Stimulated activated CD4-positive, alpha-beta T cell treated with anti-CD3 and anti-CD28 coated beads, Interleukin-1b, Interleukin-23, amount 100 ng/mL, for 1 hour (primary cell): ENCODE measurements at places on chromosomes 6 and 20.

GRCh38 chr6:24054388-24054787 lies 71.6 kb upstream of the NRSN1 start:
- DNase-seq = no peak

DNA sequence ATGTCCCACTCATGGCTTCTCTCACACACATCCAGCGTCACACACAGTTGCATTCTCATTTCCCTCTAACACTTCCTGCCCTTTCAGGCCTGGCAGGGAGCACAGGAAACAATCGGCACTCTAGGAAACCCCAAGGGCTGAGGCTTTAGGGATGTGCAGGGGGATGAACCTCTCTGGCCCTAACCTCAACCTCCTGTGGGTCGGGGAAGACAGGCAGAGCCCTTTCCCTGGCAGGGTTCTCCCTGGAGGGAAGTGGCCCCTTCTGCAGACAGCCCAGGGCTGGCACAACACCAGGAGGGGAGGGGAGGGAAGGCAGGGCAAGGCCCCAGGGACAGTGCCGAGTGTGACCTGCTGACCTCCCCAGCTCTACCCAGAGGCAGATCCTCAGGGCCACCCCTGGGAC lies 2.7 kb downstream of the TEAD3 start:
- DNase-seq = no peak

- DNase-seq = no peak
Measured at GRCh38 chr20:3753098-3753497, 14.5 kb downstream of the ADISSP start.

DNA sequence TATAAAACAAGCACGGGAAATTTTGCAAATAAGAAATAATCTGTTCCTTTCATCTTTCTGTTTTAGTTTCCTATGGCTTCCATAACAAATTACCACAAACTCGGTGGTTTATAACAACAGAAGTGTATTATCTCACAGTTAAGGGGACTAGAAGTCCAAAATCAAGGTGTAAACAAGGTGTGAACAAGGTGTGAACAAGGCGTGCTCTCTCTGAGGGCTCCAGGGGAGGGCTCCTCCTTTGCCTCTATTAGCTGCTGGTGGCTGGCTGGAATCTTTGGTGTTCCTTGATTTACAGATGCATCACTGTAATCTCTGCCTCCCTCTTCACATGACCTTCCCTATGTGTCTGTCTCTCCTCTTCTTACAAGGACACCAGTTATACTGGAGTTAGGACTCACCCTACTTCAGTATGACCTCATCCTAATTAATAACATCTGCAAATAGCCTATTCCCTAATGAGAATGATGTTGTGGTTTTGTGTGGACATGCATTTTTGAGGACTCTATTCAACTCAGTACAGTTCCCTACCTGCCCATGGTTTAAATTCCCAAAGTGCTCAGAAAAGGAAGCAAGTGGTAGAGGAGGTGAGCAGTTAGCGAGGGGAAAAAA lies 17.5 kb upstream of the BMP5 start:
- DNase-seq = no peak

DNA sequence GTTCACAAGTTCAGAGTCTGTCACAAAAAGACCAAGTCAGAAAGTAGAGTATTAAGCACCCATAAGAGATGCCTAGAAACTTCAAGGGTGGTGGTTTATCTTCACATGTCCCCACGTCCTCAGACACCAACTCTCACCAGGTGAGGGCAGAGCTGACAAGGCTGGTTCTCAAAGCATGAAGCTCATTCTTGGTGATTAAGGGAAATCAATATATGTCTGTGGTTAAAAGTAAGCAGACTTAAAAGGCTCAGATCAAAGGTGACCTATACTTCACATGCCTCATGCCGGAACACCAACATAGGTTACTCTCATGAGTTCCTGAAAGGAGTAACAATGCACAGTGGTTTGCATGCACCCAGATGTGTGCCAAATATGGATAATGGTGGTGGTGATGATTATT lies 27.0 kb downstream of the IL17A start:
- DNase-seq = no peak

DNA sequence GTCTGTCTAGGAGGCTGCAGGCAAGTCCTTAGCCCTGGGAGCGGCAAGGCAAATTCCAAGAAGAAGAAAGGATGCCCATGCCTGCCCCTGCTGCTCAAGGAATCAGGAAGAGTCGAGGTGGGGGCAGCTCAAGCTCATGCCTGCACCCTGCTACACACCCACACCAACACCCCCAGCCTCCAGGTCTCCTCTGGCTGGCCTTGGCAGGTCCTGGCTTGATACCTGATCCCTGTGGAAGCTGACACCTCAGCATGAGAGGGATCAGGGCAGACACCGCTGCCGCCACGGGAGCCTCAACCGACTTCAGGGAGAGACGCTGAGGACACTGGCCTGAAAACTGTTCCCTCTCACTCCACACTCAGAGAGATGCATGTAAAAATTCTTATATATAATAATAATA lies 35.5 kb upstream of the MAFB start:
- DNase-seq = no peak

- no peak for DNase-seq
Measured at GRCh38 chr20:38181207-38181801, 16.2 kb upstream of the TGM2 start.

- no peak for DNase-seq
Measured at GRCh38 chr6:4814212-4814611, 38.0 kb downstream of the CDYL start.

DNA sequence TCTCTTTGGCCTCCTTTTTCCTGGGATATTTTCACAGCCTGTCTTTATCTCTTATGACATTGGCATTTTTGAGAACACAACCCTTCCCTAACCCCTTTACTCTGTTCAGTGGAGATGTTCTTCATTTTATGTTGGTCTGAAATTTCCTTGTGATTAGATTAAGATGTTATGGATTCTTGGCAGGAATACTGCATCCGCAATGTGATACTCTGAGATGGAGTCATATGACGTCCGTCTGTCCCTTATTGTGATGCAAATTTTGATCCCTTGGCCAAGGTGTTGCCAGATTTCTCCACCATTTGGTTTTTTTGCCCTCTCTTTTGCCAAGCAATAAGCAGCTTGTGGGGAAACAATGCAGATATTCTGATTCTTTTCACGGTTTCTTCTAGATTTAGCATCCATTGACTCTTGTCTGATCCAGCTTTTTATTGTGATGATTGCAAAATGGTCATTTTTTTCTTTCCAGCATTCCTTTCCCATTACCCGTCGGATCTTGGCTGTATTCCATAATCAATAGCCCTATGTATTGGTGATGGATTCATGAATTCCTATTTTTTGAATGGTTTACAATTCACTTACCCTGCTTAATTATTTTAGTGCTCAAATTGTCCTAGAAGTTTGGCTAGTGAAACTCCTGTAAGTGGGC lies 85.1 kb downstream of the NCOA3 start:
- no peak for DNase-seq

DNA sequence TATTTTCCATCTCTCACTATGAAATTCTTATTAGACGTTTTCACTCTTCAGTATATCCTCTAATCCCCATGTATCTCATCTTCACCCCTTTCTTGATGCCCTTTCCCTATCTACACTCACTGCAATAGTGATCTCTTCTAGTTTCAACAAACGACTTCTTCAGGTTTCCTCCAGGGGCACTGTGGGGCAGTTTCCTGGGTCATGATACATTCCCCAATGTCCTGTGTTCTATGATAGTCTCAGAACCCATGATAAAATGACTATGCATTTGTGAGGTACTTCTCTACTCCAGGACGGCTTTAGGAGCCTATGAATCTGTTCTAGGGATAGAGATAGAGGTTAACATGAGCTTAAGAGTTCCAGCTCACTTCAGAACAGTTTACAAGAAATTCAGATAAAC lies 183.3 kb downstream of the FOXC1 start:
- DNase-seq = no peak

- DNase-seq = no peak
Measured at GRCh38 chr6:82995066-82995465, 70.6 kb downstream of the UBE3D start.

DNA sequence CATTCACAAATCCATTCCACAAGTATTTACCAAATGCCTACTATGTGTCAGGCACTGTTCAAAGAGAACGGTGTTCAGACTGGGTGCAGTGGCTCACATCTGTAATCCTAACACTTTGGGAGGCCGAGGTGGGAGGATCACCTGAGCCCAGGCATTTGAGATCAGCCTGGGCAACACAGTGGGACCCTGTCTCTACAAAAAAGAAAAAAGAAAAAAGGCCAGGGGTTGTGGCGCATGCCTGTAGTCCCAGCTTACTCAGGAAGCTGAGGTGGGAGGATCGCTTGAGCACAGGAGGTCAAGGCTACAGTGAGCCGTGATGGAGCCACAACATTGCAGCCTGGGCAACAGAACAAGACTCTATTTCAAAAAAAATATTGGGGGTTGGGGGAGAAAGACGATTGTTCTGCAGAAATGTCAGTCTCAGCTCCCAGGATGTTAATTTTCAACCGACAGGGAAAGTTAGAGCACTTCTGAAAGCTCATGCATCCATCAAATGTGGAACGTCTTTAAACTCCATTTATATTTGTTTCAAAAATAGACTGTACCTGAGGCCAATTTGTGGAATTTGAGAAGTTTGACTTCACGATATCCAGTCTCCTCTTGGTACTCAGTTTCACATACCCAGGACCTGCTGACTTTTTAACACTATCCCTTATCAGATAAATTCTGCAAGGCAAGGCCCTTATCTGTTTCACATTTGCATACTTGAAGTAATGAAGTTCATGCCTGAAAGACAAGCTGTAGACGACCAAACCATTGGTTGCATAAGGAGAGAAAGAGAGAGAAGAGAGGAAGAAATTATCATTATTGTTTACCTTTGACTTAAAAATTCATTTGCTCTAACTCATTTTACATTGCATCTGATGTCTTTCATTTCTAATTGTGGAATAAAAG lies 14.8 kb upstream of the BTN3A2 start:
- no peak for DNase-seq

- no peak for DNase-seq
Measured at GRCh38 chr6:111484633-111484930, 1.6 kb upstream of the REV3L start.

DNA sequence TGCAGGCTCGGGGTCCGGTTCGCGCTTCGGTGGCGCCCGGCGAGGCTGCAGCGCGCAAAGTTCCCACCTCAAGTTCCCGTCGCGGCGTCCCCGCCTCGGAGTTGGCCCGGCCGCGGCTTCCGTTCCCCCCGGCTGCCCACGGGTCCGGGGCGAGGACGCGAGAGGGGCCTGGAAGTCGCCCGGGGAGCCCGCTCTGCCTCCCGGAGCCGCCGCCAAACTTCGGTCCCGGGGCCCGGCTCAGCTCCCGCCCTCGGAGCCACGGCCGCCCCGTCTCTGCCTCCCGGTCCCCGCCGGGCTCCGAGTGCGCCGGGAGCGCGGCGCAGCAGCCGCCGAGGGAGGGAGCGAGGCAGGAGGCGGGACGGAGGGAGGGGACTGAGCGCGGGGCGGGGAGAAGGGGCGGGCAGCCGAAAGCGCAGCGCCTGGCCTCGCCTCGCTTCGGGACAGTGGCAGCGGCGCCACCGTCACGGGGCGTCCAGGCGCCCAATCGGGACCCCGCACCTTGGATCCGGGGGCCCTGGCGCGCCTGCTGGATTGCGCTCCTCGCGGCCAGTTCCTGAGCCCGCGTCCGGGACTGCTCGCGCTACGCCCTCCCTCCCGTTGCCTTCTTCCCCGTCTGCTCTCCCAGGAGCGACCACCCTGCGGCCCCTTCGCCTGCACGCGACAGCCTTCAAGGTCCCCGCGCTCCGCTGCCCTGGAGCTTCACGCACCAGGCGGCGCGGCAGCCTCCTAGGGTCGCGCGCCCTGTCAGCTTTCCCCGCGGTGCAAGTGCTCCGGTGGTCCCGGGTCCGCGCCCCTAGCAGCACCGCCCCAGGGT lies at the start of gene KCNG1:
Gene KCNG1 (minus strand): TSS at position 305 of the 814 bp plus-strand sequence. CDS start 12,769 bp downstream, outside the sequence.
- no peak for DNase-seq

- DNase-seq = no peak
Measured at GRCh38 chr6:151216804-151217203, 23.0 kb upstream of the AKAP12 start.

- DNase-seq = no peak
Measured at GRCh38 chr6:57259064-57259463, 37.0 kb upstream of the RAB23 start.

- no peak for DNase-seq
Measured at GRCh38 chr6:27007020-27007419, 240.5 kb upstream of the PRSS16 start.

DNA sequence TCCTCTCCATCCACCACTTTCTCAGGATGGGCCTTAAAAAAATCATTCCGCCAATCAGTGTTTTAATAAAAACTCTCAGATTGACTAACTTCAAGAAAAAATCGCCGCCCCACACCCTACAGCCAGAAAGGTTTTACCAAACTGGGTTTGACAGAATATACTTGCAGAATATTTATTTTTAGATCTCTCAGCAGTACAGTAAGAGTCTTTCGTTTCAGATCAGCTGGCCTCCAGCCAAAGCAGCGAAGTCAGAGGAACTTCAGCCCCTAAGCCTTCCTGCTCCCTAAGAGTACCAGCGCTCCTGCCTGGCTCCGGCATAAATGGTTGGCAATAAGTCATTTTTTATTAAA lies 24.7 kb downstream of the TBC1D7 start:
- DNase-seq = no peak

GRCh38 chr6:7542874-7543624 lies 1.6 kb downstream of the DSP start:
- DNase-seq = no peak

GRCh38 chr6:80214436-80215022 lies 108.1 kb downstream of the BCKDHB start:
- DNase-seq = no peak

DNA sequence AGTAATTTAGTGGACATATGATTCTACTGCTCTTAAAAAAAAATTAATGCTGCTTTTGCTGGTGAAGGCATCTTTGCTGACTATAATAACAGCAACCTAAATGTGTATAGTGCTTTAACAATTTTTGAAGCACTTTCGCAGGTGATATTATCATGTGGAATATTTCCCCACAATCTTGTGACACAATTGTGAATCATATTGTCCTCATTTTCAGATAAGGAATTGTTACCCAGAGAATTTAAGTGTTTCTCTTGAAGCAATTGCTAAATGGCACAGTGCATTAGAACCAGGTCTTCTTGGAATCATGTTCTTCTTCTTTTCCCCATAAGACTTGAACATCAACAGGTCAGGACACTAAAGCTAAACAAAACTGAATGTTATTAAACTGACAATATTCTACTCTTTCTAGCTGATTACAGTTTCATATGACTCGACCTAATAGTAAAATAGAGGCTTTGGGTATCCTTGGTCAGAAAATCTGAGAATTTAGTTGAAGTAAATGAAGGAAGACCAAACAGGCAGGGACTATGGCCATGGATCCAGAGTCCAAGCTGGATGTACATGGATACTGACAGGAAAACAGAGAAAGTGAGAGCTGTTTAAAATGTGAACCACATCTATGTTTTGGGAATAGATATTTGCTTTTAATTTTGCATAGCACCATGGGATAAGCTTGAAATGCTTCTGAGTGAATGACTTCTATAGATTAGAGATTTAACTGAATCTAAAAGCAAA lies 121.8 kb upstream of the SLC35B3 start:
- DNase-seq = no peak

DNA sequence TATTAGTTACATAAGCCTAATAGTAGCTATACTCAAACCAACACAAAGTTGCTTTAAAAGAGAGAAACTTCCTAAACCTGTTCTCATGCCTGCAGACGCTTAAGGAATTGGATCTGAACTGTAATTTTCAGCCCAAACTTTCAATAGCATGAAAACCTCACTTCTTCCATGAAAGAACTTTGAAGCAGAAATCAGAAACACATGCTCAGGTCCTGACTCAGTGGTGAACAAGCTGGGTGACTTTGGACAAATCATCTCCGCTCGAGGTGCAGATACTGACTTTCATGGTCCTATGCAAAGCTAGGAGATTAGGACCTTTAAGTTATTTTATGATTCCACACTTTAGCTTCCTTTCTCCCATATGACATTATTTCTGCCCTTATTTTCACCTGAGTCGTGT lies 36.5 kb downstream of the NOX3 start:
- no peak for DNase-seq

GRCh38 chr6:148836751-148837150 lies 89.9 kb downstream of the UST start:
- DNase-seq = no peak
